ENCODE measurements at places on chromosomes 7 and 10.

DNA sequence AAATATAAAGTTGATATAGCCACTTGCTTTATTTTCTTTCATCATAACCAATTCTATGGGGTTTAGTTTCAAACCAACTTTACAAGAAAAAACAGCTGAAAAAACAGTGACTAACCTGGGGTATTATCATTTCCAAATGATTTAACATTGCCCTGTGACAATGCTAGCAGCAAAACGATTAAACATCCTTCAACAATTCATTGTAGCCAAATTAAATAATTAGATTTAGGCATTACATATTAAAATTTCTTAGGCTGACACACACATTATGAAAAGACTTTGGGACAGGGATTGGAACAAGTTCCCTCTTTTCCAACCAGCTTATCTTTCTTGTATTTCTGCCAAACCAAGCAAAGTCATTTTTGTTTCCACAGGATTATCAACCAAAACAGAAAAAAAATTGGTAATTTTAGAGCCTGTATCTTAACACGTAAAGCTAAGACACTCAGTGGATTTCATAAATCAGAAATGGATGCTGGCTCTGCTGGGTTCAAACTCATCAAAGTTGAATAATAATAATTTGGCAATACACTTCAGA lies 84.0 kb downstream of the SEMA3D start:
- no peak for DNase-seq

GRCh38 chr7:68422281-68422680 lies 1176.0 kb upstream of the AUTS2 start:
- no peak for DNase-seq

DNA sequence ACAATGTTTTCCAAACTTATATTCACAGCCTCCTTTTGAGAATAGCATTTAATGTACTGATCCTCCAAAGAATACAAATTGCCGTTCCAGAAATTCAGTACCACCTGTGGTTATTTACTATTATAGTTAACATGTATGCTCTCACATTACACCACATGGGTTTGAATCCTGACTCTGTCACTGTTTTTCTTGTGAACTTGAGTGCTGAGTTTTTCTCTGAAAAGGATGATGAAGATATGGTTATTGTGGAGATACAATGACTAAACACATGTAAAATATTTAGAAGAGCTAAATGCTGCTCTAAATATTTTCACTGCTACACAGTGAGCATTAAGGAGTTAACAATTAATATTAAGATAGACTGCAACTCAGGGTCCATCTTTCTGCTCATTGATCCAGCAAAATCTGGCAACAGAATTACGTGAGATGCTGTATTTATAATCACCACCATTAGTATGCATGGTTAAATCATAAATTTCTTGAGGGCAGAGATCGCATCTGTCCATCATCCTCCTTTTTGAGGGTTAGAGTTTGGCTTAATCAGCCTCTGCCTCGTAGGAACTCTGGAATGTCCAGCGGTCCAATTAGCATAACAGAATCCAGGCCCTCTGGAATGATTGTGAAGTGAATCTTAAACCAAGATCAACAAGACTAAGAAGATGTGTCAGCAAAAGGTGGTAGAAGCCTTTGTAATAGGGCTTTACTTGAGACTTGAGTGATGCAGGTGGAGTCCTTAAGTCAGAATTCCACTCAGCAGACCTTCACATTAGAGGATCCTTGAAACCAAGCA lies 152.8 kb downstream of the MACC1 start:
- no peak for DNase-seq

DNA sequence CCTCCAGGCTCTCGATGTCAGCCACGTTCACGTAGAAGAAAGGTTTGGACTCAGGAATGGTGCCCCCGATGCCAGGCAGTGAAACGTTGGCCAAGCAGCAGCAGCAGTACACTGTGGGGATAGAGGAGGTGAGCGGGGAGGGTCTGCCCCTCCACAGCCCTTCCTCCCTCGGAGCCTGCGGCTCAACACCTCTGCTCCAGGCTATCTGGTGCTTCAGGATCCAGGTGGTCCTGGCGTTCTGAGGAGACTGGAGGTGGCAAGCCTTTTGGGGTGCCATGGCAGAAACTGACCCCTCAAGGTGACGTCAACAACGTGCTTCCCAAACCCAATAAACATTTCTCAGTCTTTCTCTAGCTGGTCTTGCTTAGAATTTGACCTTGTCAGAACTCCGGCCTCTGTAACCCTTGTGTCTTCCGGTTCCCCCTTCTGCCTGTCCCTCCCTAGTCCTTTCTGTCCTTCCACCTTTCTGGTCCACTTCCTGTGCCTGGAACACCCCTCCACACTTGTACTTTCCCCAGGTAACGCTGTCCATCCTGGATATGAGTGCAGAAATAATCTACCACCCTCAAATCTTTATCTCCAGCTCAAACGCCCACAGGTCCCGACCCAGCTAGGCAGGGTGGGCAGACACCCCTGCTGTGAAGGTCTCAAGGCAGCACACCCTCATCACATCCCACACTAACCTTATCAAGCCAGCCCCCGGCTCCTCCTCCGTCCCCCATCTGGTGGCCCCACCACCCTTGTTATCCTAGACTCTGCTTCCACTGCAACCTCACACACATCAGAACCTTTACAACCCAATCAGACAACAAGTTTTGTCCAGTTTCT lies 36.5 kb downstream of the DENND11 start:
- DNase-seq: no peak

- no peak for DNase-seq
These were observed 9.9 kb upstream of the OR6V1 start for GRCh38 chr7:143042159-143042789.

GRCh38 chr10:119693262-119693957 lies 32.4 kb upstream of the INPP5F start:
- no peak for DNase-seq

DNA sequence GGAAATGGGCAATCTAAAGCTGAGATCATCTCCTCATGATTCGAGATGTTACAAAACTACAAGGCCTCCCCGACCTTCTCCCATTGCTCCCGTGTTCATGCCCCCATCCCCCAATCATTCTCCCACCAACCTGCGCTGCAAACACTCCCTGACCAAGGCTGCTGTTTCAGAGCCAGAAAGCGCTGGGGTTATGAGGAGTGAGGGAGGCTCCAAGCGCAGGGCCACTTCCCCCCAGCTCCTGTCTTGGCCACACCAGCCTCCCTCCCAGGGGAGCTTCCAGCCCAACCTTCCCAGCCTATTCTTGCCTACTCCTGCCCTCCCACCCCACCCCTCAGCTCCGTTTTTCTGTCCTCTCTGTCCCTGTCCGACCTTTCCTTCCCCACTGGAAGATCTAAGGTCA lies 14.7 kb upstream of the NODAL start:
- no peak for DNase-seq

GRCh38 chr7:45394117-45394708 lies 180.0 kb upstream of the ADCY1 start:
- DNase-seq: no peak

- no peak for DNase-seq
These were observed 24.1 kb upstream of the CHST15 start for GRCh38 chr10:124117511-124117785.

DNA sequence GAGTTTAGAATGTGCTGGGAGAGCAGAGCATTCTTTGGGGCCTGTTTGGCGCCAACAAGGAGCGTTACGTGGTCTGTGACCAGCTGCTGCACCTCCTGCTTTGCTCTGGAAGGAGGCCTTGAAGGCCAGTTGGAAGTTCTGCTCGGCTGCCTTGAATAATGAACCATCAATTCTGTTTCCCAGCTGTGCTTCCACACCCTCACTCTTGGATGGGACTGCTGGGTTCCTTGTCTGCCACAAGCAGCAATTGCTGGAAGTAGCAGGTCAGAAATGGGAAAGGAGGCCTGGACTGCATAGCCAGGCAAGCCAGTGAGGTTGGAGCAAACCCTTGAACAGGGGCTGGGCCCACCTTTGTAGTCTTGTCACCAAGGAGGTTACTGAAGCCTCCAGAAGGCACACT lies 86.6 kb upstream of the INSYN2A start:
- no peak for DNase-seq

GRCh38 chr7:157121184-157121715 lies 17.5 kb upstream of the UBE3C start:
- no peak for DNase-seq

- no peak for DNase-seq
These were observed 46.5 kb upstream of the ITGB8 start for GRCh38 chr7:20284003-20284770.

GRCh38 chr7:114405427-114405826 lies 9.2 kb upstream of the FOXP2 start:
- no peak for DNase-seq

Data from Right ventricle myocardium inferior (tissue), 1 donor.